ENCODE measurements at places on chromosomes 16 and 17.

- DNase-seq, result no peak
These were observed 40.8 kb downstream of the SLFN12L start for GRCh38 chr17:35496451-35497290.

- no peak for DNase-seq
These were observed 611 bp downstream of the SMARCE1 start for GRCh38 chr17:40646791-40647623.

- DNase-seq, result no peak
These were observed at the start of gene GDPD3 for GRCh38 chr16:30113031-30113710. Gene GDPD3 (minus strand): TSS chr16:30113537. CDS start chr16:30113478, 59 bp downstream.

GRCh38 chr17:7177954-7178477 is 1.2 kb downstream of the ASGR1 start:
- peak; percentile 30 for DNase-seq

DNA sequence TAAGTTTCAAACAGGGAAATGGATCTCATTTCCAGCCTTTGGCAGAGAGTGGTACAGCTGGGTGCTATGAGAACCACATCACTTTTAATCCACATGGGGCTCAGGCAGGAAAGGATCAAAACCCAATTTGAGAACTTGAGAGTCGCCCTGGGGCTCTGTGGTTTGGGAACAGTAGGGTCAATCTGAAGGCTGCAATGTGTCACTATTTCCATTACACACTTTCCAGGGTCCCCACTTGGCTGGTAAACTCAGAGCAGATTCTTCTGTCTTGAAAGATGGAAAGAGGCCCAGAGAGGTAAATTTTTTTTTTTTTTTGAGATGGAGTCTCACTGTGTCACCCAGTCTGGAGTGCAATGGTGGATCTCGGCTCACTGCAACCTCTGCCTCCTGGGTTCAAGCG is 6.7 kb upstream of the HIGD1B start:
- DNase-seq, result no peak

DNA sequence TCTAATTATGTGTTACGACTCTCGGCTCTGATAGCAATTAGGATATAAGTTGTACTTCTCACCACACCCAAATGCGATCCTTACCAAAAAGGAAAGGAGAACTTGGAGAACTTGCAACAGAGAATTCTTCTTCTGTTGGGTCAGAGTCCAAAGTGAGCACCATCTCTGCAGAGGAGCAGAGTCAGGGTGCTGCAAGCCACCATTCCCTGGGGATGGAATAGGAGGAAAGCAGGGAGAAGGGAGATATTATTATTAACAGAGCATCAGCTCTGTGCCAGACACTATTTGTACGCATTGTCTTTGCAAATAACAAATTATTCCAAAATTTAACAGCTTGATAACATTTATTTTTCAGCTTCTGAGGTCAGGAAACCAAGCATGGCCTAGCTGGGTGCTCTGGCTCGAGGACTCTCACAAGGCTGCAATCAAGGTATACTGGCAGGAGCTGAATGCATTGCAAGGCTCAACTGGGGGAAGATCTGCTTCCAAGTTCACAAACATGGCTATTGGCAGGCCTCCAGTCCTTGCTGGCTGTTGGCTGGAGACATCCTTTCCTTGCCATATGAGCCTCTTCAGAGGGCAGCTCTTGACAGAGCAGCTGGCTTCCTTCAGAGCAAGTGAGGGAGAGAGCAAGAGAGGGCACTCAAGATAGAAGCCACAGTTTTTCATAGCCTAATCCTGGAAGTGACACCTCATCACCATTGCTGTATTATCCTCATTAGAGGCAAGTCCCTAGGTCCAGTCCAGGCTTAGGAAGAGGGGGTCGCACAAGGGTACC is 296.2 kb upstream of the CDH5 start:
- DNase-seq, result peak; percentile 65
